ENCODE measurements at places on chromosomes 7 and 10. TPM values are rescaled to one million over a fixed set of nuclear protein-coding genes. Genes with fewer than 3 reads are reported as not detected.
A peak's percentile ranks its signal among the peaks of the same experiment; 100 is the strongest.

- DNase-seq = no peak
- no peaks in the 10 kb centered on the region for H3K27me3 ChIP-seq
- H3K4me3 ChIP-seq = no peak overlapping the region
- H3K4me1 ChIP-seq = no peaks in the 10 kb centered on the region
- no peak overlapping the region for H3K27ac ChIP-seq
Measured at GRCh38 chr7:32206488-32206887, 136.3 kb upstream of the PDE1C start.

DNA sequence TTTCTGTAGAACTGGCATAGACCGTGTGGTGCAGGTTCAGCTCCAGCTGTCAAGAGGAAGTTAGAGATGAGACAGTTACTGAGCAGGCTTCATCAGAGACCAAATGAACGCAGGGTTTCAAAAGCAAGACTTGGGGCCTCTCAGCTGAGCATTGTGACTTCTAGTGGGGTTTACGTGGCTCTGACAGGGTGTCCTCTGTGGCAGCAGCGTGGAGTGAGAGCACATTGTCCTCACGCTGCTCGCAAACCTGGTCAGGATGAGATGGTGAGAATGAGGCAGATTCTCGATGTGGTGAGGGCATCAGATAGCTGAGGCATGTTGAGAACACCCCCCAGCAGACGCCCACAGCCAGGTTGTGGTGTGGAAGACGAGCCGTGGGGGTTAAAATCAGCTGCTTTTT is 126.0 kb downstream of the DNAJB6 start:
- H3K36me3 ChIP-seq = no peaks in the 10 kb centered on the region
- DNase-seq = no peak
- no peak overlapping the region for H3K27ac ChIP-seq
- H3K4me3 ChIP-seq = no peak overlapping the region
- H3K27me3 ChIP-seq = no peaks in the 10 kb centered on the region

DNA sequence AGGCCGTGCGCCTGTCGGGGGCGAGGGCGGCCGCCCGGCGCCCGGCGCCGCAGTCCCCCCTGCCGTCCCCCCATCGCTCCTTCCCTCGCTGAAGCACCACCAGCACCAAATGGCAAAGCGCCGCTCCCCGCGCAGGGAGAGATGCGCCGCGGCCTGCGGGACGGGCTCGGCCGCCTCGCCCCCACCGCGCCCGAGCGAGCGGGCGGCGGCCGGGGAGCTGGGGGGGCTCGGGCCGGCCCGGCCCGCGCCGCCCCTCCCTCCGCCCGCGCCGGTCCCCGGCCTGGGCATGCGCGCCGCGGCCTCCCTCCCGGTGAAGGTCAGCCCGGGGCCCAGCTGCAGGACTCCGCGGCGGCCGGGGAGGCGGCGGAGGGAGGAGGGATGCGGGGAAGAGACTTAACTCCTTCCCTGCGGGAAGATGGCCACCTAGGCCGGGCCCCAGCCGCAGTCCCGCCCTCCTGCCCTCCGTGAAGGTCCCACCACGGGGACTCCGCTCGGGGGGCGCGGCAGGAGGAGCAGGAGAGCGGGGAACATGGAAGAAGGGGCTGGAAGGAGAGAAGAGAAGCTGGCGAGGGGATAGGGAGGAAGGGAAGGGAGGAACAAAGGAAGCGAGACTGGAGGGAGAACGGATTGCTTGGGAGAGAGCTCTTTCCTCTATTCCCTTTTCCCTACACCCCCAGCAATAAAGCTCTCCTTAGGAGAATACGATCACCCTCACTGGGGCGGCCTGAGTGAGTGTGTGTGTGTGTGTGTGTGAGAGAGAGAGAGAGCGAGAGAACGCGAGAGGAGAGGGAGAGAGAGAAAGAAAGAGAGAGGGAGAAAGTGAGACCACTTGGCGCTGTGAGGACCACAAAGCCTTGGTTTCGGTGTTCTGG is 3.4 kb upstream of the SMARCD3 start:
- peak overlapping the region; percentile 72 for H3K4me3 ChIP-seq
- H3K27ac ChIP-seq = peak overlapping the region; percentile 99
- peak; percentile 88 for DNase-seq
- H3K36me3 ChIP-seq = no peaks in the 10 kb centered on the region
- H3K27me3 ChIP-seq = no peaks in the 10 kb centered on the region

DNA sequence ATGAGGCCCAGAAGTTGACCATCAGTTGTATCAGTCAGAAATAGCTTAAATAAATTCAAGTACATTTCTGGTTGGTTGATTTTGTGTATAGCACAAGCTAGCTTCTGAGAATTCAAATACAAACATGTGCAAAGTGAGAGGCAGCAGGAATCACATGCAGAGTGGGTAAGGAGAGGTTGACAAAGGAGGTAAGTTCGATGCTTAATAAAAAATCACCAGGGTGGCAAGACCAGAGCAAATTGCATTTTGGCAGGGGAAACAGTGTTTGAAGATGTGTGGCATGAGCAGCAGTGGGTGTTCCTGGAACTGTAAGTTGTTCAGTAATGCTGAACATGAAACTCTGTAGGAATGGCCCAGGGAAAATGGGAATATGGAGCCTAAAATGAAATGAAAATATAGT is 52.6 kb downstream of the GNAI1 start:
- no peaks in the 10 kb centered on the region for H3K36me3 ChIP-seq
- H3K27ac ChIP-seq = no peak overlapping the region
- peaks cover 6% of the 10 kb centered on the region for H3K4me1 ChIP-seq
- no peaks in the 10 kb centered on the region for H3K27me3 ChIP-seq

DNA sequence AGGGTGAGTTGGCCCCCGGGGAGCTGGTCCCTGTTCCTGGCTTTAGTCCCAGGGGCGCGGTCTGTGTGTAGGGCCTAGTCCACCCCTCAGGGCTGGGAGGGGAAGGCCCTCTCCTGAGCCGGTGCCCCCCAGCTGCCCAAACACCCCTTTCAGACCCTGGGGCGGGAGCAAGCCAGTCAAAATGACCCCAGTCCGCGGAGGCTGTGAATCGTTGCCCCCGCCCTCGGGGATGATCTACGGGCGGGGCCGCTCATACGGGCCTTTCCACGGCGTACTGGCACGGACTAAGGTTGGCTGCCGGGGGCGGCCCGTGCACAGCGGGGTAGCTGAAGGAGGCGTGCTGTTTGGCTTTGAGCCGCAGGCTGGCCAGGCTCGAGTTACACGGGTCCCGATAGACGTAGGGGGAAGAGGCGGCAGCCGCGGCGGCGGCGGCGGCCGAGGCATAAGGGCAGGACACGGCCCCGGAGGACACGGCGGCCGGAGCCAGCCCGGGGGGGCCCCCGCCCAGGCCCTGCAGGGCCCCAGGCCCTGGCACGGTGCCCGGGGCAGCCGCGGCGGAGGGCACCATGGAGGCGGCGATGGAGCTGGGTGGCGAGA is 4.3 kb downstream of the ELOVL3 start:
- H3K27me3 ChIP-seq = no peaks in the 10 kb centered on the region
- H3K36me3 ChIP-seq = no peaks in the 10 kb centered on the region
- DNase-seq = peak; percentile 34
- peaks cover 18% of the 10 kb centered on the region for H3K4me1 ChIP-seq

ANKRD2 gene
- 0.46 TPM for total RNA-seq

DNA sequence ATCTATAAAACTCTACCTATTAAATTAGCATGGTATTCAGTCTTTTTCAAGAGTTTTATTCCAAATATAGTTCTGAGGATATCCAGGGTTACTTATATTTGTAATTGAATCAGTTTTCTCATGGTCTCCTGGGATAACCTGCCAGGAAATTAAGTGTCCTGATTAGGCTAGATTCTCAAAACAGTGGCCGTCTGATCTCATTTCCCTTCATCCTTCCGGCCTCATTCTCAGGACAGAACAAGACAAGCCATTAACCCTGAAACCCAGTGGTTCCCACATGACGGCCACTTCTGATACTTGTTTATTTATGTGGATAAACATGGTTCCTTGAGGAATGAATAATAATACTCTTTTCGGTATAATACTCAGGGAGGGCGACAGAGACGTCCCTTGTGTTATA is 417.6 kb upstream of the POT1 start:
- H3K4me3 ChIP-seq = no peak overlapping the region
- no peak overlapping the region for H3K27ac ChIP-seq
- no peaks in the 10 kb centered on the region for H3K4me1 ChIP-seq
- H3K27me3 ChIP-seq = no peaks in the 10 kb centered on the region

DNA sequence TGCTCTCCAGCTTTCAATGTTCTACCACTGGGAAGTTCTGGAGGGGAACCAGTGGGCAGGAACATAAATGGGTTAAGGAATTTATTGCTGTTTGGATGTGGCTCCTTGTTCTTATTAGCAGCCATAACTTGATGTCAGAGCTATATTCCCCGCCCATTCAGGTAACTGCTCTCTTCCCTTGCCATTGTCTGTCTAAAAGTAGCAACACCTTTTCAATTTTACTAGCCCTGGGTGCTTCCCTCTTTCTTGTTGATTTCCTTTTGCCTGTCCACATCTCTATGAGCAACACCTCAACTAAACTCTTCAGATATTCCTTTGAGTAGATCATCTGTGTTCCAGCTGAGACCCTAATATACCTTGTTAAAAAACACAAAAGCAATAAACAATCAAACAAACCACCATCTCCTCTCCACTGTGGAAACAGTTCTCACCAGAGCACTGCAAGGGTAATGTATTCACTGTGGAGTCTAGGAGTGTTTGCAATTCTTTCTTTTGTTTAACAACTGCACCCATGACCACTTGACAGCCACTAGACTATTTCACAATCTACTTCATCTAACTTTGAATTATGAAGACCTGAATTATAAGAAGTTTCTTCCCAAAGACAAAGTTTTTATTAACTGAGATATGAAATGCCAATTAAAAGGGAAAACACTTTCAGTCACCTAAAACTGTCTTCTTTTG is 436.7 kb downstream of the IPMK start:
- no peak for DNase-seq
- no peak overlapping the region for H3K4me3 ChIP-seq
- no peaks in the 10 kb centered on the region for H3K4me1 ChIP-seq
- H3K36me3 ChIP-seq = no peaks in the 10 kb centered on the region

GRCh38 chr10:132186488-132187429 is at the start of gene DPYSL4:
DPYSL4 (plus strand) TSS chr10:132186948; CDS start chr10:132187064, 116 bp downstream.
- no peaks in the 10 kb centered on the region for H3K36me3 ChIP-seq
- no peak for DNase-seq
- no peak within 1 kb of the TSS for H3K27ac ChIP-seq
- H3K4me1 ChIP-seq = peaks cover 6% of the 10 kb centered on the region
- peaks cover 5% of the 10 kb centered on the region for H3K27me3 ChIP-seq

All from ovary (tissue), 10 donors.